Tracheal epithelial cell (primary cell): ENCODE measurements at places on chromosomes 2 and 18. TPM values are rescaled to one million over a fixed set of nuclear protein-coding genes. Genes with fewer than 3 reads are reported as not detected.

Gene TUBA4B
- not detected in 2 replicates for total RNA-seq

Gene DUSP2
- total RNA-seq: 10.6 and 11.1 TPM in 2 replicates

Gene RMND5A
- 46.5 and 55.6 TPM in 2 replicates for total RNA-seq

Gene DTNA
- 2.1 and 13.0 TPM in 2 replicates for total RNA-seq

Gene OTOF
- total RNA-seq: under 0.01 TPM in 1 of 2 replicates, not detected in the other

Gene FSHR
- not detected in 2 replicates for total RNA-seq

Gene AGXT
- total RNA-seq: not detected in 2 replicates

Gene TXNDC2
- not detected in 2 replicates for total RNA-seq

Gene PDE11A
- total RNA-seq: 0.48 TPM in 1 of 2 replicates, not detected in the other

Gene SLC23A3
- total RNA-seq: 0.43 and 0.48 TPM in 2 replicates

Gene MPPE1
- 27.2 and 30.5 TPM in 2 replicates for total RNA-seq

Gene SRD5A2
- total RNA-seq: not detected in 2 replicates

Gene CTAGE1
- total RNA-seq: not detected in 2 replicates

Gene SKA1
- 0.85 and 1.2 TPM in 2 replicates for total RNA-seq

Gene KYNU
- 41.1 and 77.8 TPM in 2 replicates for total RNA-seq

Gene CAPN14
- total RNA-seq: 2.2 and 6.8 TPM in 2 replicates

Gene LBX2
- 1.2 and 3.2 TPM in 2 replicates for total RNA-seq

Gene TFCP2L1
- total RNA-seq: 7.5 and 18.5 TPM in 2 replicates

Gene ABCG5
- total RNA-seq: not detected in 2 replicates

Gene HAUS1
- total RNA-seq: 27.1 and 37.4 TPM in 2 replicates

Gene TMEM169
- total RNA-seq: 0.72 TPM in 1 of 2 replicates, not detected in the other

Gene GNLY
- total RNA-seq: not detected in 2 replicates

Gene GATA6
- 2.9 and 5.1 TPM in 2 replicates for total RNA-seq

Gene LRP1B
- total RNA-seq: under 0.01 TPM in 1 of 2 replicates, not detected in the other

Gene LRATD1
- 16.6 and 41.6 TPM in 2 replicates for total RNA-seq

Gene ABCB11
- total RNA-seq: under 0.01 TPM in 1 of 2 replicates, not detected in the other

Gene RNF144A
- total RNA-seq: 1.7 TPM in 1 of 2 replicates, not detected in the other

Gene GPR55
- under 0.01 TPM in 1 of 2 replicates, not detected in the other for total RNA-seq

Gene CKAP2L
- 0.21 and 0.48 TPM in 2 replicates for total RNA-seq

Gene SPATS2L
- 46.5 and 81.0 TPM in 2 replicates for total RNA-seq

Gene ARHGEF33
- total RNA-seq: under 0.01 and 0.64 TPM in 2 replicates

Gene TACR1
- total RNA-seq: not detected in 2 replicates

Gene IL1RL1
- 7.5 and 11.6 TPM in 2 replicates for total RNA-seq
